ENCODE measurements at places on chromosomes 5 and 9.

- DNase-seq = no peak
These were observed 32.9 kb upstream of the STX17 start for GRCh38 chr9:99873531-99873930.

DNA sequence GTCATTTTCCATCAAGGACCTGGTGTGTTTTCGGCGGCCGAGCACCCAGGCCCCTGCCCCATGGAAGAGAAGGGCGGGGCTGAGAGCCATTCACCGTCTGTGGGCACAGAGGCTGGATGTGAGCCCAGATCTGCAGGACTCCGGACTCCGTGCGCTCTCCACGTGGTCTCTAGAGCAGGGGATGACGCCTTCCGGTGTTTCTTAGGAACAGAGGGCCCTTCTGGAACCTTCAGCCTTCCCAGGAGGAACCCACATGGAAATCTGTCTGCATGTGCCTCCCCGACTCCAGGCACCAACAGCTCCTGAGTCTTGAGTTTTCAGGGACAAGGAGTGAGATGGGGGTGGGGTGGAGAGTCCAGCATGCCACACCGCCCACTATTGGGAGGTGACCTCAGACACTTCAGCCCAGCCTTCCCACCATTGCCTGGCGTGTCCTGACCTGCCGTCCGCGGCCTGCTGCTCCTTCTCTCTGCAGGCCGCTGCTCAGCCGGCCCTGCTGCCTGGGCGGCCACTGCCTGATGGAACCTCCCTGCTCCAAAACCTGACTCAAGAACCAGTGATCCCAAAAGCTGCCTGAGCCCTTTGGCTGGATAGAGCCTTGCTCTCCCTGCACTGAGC is 2.4 kb upstream of the RXRA start:
- no peak for DNase-seq

- peak; percentile 87 for DNase-seq
These were observed 22.1 kb downstream of the PTCH1 start for GRCh38 chr9:95494416-95495371.

DNA sequence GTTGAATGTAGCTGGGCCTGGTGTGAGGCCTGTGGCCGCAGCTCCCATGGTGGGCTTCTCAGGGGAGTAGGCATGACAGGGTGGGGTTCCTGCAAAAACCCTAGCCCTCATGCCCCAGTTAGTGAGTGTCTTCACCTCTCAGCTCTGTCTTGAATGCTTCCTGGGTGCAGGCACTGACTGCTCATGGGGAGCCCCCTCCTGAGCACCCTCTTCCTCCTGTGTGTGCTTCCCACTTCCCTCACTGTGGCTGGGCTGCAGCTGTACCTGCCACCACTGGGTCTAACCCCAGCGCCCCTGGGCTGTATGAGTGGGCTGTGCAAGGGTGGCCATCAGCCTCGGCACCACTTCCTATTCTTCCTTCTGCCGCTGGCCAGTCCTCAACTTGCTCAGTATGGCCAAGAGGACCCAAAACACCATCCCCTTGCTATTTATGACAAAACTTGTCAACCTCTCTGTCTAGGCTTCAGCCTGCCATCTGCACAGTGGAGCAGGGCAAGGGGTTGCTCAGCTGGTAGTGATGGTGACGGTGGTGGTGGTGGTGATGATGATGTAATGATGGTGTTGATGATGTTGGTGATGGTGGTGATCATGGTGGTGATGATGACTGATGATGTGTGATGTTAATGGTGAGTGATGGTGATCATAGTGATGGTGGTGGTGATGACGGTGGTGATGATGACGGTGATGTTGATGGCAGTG is 67.5 kb downstream of the RXRA start:
- peak; percentile 35 for DNase-seq

- DNase-seq = peak; percentile 51
These were observed 34.8 kb downstream of the HMGXB3 start for GRCh38 chr5:150035139-150035895.

DNA sequence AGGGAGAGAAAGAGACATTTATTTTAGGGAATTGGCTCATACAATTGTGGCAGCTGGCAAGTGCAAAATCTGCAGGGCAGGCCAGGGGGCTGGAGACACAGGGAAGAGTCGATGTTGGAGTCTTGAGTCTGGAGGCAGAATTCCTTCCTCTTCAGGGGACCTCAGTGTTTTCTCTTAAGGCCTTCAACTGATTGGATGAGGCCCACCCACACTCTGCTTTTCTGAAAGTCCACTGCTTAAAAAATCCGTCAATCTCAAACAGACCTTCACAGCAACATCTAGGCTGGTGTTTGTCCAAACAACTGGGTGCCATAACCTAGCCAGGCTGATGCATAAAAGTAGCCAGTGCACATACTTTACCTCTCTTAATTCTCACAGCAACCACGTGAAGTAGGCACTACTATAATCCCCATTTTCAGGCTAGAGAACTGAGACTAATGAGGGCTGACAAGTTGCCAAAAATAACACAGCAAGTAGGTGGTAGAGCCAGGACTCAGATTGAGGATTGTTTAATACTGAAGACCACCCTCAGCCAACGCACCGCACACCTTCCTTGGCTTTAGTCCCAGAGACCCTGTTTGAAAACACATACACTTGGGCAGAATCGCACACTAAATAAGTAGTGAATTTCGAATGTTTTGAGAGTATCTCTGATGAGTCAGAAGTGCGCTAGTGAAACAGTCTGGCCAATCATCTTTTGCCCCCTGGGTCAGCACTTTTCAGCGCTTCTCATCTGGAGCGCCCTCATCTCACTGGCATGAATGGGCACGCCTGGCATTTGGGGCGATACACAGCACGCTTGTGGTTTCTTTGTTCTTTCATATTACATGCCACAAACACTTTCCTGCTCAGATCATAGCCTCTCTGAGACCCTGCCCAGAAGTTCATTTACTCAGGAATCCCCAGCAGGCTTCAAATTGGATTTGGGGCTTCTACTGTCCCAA is 591.4 kb downstream of the CCDC171 start:
- DNase-seq = peak; percentile 29

DNA sequence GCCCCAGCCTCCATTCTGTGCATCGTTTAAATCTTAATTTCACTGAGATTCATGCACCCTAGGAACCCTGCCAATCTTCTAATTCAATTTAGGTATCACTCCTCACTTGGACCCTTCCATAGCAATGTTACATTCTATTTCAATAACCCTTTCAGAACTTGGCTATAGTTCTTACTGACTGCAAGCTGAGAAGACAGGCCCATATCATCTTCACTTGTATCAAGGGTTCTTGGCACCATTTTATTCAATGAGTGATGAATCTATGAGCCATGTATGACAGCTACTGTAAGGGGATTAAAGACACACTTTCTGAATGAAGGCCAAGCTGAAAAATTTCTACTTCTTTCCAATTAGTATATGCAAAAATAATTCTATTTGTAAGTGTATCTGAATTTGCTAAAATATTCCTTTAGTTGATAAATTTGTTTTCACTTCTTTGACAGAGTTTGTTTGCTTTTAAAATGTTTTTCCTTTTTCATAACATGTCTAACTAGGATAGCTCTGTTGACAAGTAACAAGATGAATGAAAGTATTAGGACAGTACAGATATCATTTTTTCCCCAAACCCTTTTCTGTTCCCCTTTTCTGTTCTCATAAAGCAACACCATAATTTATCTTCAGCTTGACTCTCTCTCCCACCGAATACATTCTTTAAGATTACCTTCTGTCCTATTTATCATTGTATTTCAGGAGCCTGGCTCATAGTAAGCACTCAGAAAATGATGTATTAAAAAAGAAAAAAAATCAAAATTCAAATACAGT is 9.6 kb downstream of the ITGA2 start:
- DNase-seq = no peak

Measured in GM12865 (cell line).